ENCODE measurements at places on chromosomes 5 and 9.

DNA sequence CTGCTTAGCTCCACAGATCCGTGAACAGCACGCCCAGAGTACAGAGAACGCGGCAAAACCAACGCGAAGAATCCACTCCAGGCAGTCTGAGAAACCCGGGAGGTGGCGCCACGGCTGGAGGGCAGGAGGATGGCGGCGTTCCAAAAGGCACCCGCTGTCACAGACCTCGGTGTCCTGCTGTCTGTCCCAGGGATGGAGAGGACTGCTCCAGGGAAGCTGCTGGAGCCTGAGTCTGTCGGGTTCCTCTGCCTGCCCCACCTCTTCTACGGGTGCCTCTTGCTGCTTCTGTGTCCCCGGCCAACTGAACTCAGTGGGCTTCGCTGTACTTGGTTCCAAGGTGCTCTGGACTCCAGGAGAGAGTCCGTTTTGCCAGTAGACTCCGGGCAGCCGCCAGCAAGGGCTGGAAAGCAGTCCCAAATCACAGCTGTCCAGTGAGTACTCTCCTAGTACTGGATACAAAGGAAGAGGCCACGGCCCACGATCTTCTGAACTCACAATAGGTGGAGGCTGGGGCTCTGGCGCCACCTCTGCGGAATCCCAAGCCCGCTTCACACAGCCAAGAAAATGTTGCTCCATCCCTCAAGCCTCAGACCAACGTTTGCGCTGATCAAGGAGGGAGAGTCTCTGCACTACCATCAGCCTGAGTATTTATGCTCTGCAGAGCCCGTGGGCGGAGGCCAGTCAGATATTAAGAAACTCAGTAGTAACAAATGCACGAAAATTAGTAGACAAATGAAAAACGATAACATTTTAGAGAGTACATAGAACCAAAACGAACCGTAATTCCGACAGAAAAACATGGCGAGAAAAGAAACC is 440 bp downstream of the ANXA2R start:
- DNase-seq = peak; percentile 54

GRCh38 chr9:14442956-14443355 is 129.0 kb upstream of the NFIB start:
- DNase-seq = no peak

DNA sequence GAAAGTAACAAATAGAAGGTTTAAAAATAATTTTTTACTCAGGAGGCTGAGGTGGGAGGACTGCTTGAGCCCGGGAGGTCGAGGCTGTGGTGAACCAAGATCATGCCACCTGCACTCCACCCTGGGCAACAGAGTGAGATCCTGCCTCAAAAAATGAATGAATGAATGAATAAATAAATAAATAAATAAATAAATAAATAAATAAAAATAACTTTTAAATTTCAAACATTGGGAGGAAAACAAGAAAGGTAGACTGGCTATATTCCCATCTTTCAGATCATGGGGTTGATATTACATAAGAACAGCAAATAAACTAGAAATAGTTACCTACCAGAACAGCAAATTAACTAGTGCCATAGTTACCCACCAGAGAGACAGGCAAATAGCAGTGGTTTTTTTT is 75.7 kb downstream of the LHX2 start:
- no peak for DNase-seq

DNA sequence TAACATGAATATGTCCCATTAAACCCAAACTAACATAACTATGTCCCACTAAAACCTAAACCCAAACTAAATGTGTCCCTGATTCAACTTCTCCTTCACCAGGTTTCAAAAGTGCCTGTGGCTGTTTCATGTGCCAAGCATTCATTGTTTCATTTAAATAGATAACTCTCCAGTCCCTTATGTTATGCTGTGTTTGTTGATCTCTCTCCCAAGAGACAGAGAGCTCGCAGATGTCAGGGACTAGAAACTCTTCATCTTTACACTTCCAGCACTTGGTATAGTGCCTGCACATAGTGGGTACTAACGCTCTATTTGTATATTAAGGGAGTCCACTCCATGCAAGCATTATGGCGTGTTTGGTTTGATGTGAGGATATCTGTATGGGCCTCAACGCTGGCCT is 118.0 kb downstream of the GPBP1 start:
- no peak for DNase-seq

- no peak for DNase-seq
Observed at GRCh38 chr5:45694255-45694814, 1.8 kb downstream of the HCN1 start.

GRCh38 chr5:61167382-61167781 is 5.1 kb upstream of the SMIM15 start:
- no peak for DNase-seq
